Epithelial cell of umbilical artery (primary cell): ENCODE measurements at places on chromosomes 4 and X. TPM values are rescaled to one million over a fixed set of nuclear protein-coding genes. Genes with fewer than 3 reads are reported as not detected.

SSX4B gene
- not detected in 2 replicates for total RNA-seq

TAF7L gene
- total RNA-seq: 0.30 and 1.6 TPM in 2 replicates

DDIT4L gene
- 2.9 and 5.3 TPM in 2 replicates for total RNA-seq

BGN gene
- 15.7 and 30.5 TPM in 2 replicates for total RNA-seq

MID1 gene
- total RNA-seq: 10.4 and 23.9 TPM in 2 replicates

TLR6 gene
- 0.65 and 0.76 TPM in 2 replicates for total RNA-seq

UCP1 gene
- total RNA-seq: 0.32 TPM in 1 of 2 replicates, not detected in the other

SPOCK3 gene
- 0.32 TPM in 1 of 2 replicates, not detected in the other for total RNA-seq
